Naive B cell (primary cell): ENCODE measurements at places on chromosomes 5 and 9.

GRCh38 chr5:152118676-152119470 is 194.2 kb upstream of the GLRA1 start:
- no peak for DNase-seq

GRCh38 chr9:88197016-88197415 is 58.7 kb upstream of the SPATA31C2 start:
- no peak for DNase-seq

GRCh38 chr5:82719368-82719767 is 357.8 kb downstream of the TMEM167A start:
- DNase-seq = no peak

DNA sequence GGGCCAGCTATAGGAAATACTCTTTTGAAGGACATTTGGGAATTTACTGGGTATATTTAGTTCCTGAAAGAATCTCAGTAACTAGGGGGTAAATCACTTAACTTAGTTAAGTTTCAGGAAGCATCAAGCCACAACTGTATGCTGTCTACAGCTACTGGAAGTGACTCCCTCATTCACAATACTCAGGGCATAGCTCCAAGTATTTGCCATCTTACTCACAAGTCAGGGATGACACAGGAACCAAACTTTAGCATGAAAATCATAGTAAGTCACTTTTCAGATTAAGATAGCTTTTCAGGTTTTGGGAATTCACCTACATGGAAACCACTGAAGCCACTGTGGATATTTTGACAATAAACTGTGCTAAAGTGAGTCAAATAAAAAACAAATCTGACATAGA is 242.4 kb upstream of the ATP10B start:
- DNase-seq = no peak

GRCh38 chr5:42531611-42532010 is 108.4 kb downstream of the GHR start:
- no peak for DNase-seq

DNA sequence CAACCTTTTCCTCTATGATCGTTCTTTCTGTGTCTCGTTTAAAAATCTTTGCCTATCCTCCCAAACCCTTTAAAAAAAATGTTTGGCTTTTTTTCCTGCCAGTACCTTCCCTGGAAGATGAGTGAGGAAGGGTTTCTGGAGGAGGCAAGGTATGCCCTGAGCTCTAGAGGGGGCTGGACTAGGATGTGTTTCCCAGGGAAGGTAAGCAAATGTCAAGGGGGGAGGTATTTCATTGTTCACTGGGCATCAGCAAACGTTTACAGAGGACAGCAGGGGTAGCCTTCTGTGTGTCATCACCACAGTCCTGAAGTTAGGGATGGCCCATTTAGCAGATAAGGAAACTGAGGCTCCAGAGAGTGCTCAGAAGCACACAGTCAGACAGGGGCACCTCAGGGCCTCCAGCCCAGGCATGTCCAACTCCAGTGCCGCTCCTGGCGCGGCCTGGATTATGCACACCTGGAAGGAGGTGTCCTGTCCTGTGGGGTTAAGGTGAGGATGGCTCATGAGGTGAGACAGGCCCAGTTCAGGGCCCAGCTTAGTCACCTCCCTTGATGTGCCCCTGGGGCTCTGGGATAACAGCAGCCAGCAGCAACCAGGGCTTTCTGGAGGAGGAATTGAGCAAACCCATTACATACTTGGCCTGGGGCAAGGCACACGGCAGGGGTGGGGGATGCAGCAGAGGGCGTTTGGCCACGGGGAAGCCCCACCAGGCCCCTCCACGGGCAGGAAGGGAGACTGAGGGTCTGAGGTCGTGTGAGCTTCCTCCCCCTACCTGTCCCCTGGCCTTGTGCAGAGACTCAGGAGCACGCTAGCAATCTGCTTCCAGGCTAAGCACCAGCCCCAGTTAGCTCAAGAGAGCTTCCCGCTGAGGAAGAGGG is 100.3 kb upstream of the LMX1B start:
- DNase-seq = no peak

GRCh38 chr9:131739959-131740648 is at the start of gene RAPGEF1:
TSS of gene RAPGEF1 (minus strand) at chr9:131740076. CDS start at chr9:131739830, 246 bp downstream.
- peak; percentile 82 for DNase-seq

- DNase-seq = no peak
These were observed 563.9 kb downstream of the RAB3C start for GRCh38 chr5:59146729-59147128.

GRCh38 chr5:84287951-84288350 is 96.7 kb downstream of the EDIL3 start:
- no peak for DNase-seq

GRCh38 chr9:19140259-19140658 is 13.0 kb upstream of the PLIN2 start:
- no peak for DNase-seq

GRCh38 chr9:124394596-124394995 is 20.6 kb downstream of the PSMB7 start:
- no peak for DNase-seq

- DNase-seq = no peak
These were observed 30.7 kb downstream of the HRH2 start for GRCh38 chr5:175688352-175689146.

DNA sequence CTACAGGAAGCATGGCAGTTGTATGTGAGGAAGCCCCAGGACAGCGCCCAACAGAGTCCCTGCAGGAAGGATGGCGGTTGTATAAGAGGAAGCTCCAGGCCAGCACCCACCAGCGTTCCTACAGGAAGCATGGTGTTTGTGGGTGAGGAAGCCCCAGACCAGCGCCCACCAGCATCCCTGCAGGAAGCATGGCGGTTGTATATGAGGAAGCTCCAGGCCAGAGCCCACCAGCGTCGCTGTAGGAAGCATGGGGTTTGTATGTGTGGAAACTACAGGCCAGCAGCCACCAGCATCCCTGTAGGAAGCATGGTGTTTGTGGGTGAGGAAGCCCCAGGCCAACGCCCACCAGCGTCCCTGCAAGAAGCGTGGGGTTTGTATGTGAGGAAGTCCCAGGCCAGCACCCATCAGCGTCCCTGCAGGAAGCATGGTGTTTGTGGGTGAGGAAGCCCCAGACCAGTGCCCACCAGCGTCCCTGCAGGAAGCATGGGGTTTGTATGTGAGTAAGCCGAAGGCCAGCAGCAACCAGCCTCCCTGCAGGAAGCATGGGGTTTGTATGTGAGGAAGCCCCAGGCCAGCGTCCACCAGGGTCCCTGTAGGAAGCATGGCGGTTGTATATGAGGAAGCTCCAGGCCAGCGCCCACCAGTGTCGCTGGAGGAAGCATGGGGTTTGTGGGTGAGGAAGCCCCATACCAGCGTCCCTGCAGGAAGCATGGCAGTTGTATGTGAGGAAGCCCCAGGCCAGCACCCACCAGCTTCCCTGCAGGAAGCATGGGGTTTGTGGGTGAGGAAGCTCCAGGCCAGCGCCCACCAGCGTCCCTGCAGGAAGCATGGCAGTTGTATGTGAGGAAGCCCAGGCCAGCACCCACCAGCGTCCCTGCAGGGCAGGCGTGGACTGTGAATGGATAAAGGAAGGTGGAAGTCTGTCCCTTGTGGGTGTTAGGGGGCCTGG is 79.0 kb downstream of the DAP start:
- DNase-seq = no peak
